Vagina (tissue), 2 donors: ENCODE measurements at places on chromosomes 11 and 22. TPM values are rescaled to one million over a fixed set of nuclear protein-coding genes. Genes with fewer than 3 reads are reported as not detected.

DNA sequence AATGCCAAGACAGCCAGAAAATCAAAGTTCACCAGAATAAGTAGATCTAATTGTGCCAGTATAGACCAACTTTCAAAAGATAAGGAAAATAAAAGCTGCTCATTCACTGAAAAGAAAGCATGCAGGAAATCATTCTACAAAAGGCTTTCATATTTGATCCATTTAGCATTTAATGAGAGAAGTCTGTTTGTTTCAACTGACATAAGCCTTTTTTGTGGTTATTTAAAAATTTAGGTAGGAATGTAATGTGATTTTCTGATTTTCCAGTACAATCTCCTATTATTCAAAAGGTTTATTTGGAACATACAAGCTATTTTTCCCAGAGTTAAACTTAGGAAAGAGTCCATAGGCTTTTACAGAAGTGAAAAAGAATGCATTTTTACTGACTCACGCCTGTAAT, 92.7 kb downstream of the SBF2 start:
- DNase-seq: no peak

- DNase-seq: no peak
Observed at GRCh38 chr11:11313426-11313825, 39.6 kb downstream of the CSNK2A3 start.

DNA sequence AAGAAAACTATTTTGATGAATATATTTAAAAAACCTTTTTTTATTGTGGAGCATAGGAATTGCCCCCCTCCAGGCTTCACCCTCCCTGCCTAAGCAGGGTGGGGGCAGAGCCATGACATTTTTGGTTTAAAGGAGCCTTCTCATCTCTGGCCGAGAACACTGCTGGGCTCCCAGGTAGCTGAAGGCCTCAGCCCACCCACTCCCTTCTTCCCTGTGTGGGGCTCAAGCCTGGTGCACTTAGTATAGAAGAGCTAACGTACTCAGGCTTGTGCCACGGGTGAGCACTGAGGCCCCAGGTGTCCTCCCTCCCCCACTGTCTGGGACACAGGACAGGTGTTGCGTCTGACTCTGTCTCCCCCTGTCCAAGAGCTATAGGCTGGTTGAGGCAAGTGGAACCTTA, 2.2 kb upstream of the IL18BP start:
- no peak for DNase-seq

DNA sequence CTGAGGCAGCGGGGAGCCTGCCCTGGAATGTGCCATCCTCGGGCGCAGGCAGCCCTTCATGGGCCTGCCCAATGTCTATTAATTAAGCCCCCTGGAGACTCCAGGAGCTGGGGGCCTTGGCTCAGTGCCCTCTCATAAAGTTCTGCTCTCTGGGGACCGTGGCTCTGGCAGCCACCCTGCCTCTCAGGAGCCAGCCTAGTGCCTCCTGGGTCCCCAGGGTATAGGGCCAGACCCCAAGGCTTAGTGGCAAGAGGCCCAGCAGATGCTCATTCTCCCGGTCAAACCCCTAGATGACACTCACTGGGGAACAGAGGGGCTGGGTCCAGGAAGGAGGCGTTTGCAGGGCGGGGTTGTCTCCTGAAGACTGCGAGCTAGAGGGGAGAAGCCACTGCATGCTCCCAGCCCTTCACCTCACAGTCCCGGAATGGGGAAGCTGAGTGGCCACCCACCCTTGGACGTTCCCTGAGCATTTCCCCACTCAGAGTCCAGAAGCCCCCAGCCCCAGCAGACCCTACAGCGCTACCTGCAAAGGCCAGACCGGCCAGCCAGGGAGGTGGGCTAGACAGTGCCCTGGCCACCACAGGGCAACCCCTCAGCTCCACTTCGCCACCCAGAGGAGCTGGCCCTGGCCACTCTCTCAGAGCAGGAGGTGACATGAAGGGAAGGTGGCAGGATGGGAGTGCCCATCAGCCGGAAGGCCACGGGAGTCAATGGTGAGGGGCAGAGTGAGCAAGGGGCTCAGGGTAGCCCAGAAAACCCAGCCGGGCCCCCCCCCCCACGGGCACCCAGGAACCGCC, 83.0 kb downstream of the CDKN1C start:
- no peak for DNase-seq

- DNase-seq: no peak
Observed at GRCh38 chr11:5204787-5205186, 4.3 kb upstream of the OR51V1 start.

Gene GNAZ
- 11.3 TPM for total RNA-seq
